ENCODE measurements at places on chromosomes 3 and 15.

DNA sequence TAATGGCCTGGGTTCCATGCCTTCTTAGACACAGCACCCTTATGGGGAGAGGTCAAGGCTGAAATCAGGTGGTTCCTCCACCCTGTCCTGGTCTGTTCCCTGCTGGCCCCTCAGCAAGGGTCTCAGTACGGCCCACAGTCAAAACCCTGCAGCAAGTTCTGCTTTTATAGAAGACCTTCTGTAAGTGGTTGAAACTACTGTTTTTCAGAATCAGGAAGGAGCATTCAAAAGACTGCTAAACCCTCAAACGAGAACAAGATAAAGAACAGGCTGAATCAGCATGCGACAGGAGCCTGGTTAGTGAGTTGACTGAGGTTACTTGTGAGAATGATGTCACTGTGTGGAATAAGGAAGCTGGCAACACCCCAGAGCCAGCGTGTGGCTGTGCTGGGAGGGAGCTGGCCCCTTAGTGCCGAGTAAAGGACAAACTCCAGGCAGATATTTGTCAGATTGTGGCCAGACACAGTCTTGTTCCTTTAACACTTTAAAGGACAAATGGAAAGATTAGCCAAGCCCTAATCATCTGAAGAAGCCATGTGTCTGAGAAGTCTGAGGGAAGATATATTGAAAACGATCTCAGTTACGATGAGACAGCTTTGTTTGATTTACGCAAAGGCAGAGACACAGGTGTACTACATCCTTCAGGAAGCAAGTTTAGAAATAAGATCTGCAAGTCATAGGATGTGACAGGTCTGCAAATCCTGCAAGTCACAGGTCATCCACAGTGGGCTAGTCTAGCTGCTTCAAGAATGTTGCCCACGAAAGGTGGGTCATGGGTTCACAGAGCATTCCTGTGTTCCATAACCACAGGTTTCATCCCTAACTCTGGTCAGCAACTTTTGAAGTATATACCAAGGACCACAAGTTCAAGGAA, 54.0 kb downstream of the B3GNT5 start:
- peak; percentile 95 for DNase-seq

DNA sequence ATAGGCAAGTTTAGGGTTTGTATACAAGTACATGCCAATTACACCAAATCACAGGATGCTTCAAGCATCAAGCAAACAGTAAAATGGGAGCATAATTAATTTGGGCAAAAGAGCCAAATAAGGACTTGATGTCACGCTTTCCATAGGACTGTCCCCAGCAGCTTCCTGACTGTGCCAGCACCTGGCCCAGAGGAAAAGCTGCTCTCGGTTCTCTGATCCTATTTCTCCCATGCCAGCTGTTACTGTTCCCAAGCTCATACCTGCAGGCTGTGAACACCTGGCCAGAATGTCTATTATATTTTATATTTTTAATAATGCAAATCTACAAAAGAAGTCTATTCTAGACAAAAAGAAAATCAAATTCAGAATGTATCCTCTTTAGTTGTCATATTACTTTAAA, 12.2 kb downstream of the ZXDC start:
- DNase-seq: no peak

- no peak for DNase-seq
Observed at GRCh38 chr3:88230638-88231037, 80.9 kb downstream of the C3orf38 start.

GRCh38 chr3:129112308-129113052, 9.1 kb downstream of the RAB43 start:
- peak; percentile 33 for DNase-seq

DNA sequence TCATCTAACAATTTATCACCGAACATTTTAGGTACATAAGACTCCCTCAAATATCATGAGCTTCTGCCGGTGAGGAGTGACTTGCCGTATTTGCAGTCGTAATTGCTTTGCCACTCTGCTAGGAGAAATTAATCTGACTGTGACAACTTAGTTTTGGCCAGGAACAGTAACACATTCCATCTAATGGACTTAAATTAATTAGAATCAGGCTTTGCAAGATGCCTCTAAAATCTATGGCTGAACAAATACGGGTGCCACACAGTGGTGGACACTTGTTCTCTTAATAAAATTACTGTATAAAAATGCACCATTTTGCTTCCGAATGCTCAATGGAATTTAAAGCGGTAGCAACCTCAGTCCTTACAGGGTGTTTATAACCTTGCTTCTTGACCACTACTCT, 27.6 kb upstream of the BDH1 start:
- DNase-seq: no peak

All from Kasumi-1 (cell line).